Caki2 (cell line): ENCODE measurements at places on chromosomes 12 and 14. TPM values are rescaled to one million over a fixed set of nuclear protein-coding genes. Genes with fewer than 3 reads are reported as not detected.

DNA sequence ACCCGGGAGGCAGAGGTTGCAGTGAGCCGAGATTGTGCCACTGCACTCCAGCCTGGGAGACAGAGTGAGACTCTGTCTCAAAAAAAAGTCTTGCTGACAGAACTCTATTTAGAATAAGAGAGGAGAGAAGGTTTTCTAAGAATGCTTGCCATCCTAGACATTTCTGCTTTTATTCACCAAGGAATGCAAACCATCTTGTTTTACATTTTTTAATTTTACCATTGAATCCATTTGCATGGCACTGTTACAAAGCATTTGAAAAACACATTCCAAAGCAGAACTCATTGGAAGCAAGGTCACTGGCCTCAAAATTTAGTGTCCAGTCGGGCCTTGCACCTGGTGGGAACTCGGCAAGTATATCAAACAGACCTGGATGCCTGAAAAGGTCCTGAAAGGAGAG lies 44.2 kb upstream of the RASSF3 start:
- DNase-seq: no peak

GRCh38 chr12:92608151-92609091 lies 94.4 kb upstream of the PLEKHG7 start:
- DNase-seq: peak; percentile 72

DNA sequence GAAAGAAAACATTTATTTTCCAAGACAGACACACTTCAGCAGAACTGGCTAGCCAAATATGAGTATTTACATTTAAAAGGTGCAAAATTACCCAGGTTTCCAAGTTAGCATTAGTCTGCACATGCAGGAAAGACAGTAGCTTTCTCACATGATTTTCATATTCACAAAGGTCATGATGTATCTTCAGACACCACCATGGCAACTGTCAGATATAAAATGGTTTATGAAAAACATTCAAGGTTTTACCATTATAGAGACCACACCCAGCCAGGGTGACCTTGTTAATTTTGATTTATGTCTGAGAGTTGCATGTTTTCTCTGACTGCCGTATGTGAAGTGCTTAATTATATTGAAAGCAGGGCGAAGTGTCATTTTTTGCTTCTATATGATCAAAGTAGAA lies 91.2 kb downstream of the GXYLT1 start:
- DNase-seq: no peak

The INSM2 gene
- total RNA-seq: not detected in 2 replicates

DNA sequence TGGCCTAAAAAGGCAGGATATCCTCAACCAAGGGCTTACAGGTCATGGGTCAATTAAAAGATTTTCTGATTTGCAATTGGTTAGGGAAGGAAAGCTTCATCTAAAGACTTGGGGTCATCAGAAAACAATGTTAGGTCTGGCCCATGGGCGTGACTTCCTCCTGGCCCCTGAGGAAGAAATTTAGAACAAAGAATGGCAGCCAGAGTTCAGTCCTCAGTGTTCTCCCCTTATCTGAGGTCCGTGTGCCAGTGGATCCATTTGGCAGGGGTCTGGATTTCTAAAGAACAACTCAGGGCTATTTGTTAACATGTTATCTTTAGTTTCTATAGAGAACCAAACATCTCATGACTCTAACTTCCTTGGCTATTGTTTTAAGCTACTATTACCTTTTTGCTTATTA lies 27.8 kb upstream of the NFYB start:
- DNase-seq: no peak

DNA sequence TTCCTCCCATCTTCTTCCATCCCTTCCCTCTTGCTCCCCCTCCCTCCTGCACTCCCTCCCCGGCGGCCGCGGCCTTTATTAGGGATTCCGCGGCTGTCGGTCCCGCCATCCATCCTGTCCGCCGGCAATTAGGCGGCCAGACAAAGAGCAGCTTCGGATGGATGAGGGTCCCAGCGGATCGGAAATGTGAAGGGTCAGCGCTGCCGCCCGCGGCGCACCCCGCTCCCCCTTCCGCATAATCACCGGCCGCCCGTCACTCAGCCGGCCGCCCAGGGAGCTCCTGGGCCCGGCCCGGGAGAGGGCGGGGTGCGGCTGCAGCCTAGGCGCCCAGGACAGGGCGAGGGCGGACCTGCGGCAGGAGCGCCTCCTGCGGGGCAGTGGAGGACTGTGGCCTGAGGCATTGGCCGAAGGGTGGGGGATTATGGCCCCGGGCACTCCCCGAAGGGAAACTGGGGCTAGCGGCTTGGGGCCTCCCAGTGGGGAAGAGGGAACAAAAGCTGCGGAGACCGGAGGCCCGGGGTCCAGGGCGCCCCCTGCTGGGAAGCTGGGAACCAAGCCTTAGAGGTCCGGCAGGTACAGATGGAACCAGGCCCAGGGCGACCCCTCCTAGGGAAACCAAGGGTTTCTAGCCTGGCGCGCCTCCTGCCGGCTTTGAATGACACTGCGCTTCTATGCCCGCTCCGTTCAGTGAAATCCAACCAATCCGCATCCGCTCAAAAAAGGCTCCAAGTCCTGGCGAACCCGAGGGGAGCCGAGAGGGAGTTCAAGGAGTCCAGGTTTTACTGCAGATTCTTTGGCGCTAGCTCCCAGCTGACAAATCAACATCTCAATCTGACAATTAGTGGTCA lies 4.4 kb upstream of the DNAJC22 start:
- no peak for DNase-seq

The FAM222A gene
- total RNA-seq: 0.41 and 3.1 TPM in 2 replicates

The KRT6A gene
- total RNA-seq: not detected in 2 replicates

DNA sequence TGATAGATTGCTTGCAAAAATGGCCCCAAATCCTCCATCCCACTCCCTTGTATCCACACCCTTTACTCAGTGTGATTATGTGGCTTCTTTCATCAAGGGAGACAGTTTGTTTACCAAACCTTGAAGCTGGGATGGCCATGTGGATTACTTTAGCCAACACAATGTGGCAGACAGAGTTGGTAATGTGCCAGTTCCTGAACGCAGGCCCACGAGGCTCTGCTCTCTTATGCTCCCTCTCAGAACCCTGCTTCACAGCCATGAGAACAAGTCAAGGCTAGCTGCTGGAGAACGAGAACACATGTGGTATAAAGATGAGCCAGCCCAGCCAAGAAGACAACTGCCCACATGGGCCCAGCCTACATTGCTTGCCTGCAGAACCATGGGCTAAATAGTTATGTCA lies 162.3 kb downstream of the NDUFA12 start:
- DNase-seq: no peak

- no peak for DNase-seq
These were observed 10.8 kb downstream of the TSPAN9 start for GRCh38 chr12:3087758-3088650.

DNA sequence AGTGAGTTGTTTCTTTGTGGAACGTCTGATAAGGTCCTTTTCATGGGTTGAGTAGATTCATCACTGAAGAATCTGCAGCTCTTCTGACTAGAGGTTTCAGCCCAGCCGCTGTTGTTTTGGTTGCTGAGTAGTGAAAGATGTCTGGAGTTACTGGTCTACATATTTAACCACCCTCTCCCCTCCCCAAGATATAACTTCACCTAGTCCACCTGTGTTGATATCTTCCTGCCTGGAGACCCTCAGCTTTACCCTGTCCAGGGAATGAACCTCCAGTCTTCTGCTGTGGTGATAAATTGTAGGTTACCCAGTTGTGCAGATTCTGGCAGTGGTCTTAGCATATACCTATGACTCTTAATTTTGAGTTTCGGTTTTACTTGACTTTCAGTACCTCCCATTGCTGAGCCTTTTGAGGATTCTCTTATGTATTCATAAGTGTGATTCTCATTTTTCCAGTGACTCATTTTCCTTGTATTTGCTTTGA lies 62.9 kb downstream of the CCDC91 start:
- no peak for DNase-seq

The CIDEB gene
- total RNA-seq: 1.0 and 6.8 TPM in 2 replicates

The EPS8 gene
- total RNA-seq: 75.6 and 133 TPM in 2 replicates

The ALG10 gene
- total RNA-seq: 1.5 and 5.7 TPM in 2 replicates

DNA sequence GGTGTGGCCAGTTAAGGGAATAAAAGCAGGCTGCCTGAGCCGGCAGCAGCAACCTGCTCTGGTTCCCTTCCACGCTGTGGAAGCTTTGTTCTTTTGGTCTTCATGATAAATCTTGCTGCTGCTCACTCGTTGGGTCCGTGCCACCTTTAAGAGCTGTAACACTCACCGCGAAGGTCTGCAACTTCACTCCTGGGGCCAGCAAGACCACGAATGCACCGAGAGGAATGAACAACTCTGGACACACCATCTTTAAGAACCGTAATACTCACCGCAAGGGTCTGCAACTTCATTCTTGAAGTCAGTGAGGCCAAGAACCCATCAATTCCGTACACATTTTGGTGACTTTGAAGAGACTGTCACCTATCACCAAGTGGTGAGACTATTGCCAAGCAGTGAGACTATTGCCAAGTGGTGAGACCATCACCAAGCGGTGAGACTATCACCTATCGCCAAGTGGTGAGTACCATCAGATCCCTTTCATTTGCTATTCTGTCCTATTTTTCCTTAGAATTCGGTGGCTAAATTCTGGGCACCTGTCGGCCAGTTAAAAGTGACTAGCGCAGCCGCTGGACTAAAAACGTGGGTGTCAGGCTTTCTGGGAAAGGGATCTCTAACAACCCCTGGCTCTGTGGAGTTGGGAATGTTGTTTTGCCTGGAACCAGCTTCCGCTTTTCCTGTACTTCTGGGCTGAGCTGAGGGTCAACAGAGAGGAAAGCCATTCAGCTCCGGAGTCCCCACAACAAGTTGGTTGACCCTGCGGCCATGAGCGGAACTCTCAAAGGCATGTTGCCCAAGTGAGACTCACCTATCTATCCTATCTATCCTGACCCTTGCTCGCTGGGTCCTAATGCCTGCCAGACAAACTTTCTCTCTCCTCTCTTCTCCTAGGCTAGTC lies at the start of gene DHRS2:
TSS of gene DHRS2 (plus strand) at position 48 of the 895 bp plus-strand sequence. CDS start 2,501 bp downstream, outside the sequence.
- no peak for DNase-seq

The PUS7L gene
- 8.7 and 18.3 TPM in 2 replicates for total RNA-seq

- DNase-seq: no peak
These were observed 18.7 kb upstream of the EPYC start for GRCh38 chr12:91023326-91024004.

The TMEM179 gene
- total RNA-seq: 3.1 and 8.1 TPM in 2 replicates

The IL31 gene
- total RNA-seq: not detected in 2 replicates

GRCh38 chr12:93080452-93080851 lies 151.4 kb upstream of the EEA1 start:
- no peak for DNase-seq

- DNase-seq: no peak
These were observed 30.5 kb downstream of the FZD10 start for GRCh38 chr12:130192642-130193345.

DNA sequence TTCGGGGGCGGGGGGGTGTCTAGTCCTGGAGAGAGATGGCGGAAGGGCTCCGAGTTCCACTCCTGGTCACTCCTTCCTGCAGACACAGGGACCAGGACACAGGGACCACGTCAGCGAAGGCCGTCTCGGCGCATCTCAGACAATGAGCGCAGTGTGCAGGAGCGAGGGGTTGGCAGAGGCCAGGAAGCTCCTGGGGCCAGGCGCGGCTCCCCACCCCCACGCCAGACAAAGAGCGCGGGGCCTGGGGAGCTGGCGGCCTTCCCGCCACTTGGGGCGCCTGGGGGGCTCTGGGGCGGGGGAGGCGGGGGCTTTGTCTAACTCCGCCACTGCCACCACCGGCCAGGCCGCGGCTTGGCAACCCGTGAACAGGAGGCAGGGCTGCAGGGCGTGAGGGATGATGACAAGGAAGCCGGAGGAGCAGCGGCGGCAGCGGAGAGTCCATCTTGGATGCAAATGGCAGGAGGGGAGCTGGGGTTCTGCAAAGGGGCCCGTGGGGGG lies 2.2 kb downstream of the CDK2AP1 start:
- no peak for DNase-seq

The TAS2R46 gene
- total RNA-seq: not detected in 2 replicates

The FLVCR2 gene
- total RNA-seq: 2.9 and 7.0 TPM in 2 replicates

- no peak for DNase-seq
These were observed 158.8 kb downstream of the KCNH5 start for GRCh38 chr14:62886461-62886860.

DNA sequence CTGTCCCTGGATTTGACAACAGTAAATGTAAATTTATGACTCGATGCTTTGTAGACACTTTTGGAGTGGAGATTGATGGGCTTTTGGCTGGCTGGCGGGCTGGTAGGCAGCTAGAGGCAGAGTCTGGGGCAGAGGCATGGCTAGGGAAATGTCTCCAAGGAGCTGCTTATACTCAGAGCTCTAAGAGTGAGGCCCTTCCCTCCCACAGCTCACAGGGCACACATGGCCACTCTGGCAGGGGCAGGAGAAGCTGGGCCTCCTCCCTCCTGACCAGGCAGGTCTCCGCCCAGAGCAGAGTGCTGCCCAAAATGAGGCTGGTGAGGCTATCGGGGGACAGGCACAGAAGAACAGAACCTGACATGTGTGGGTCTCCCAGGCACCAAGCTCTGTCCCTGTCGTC lies 67.5 kb downstream of the GALNT16 start:
- DNase-seq: no peak

GRCh38 chr12:19482036-19482435 lies 42.7 kb downstream of the AEBP2 start:
- no peak for DNase-seq

- no peak for DNase-seq
These were observed 68.9 kb downstream of the ZNF641 start for GRCh38 chr12:48281811-48282210.

DNA sequence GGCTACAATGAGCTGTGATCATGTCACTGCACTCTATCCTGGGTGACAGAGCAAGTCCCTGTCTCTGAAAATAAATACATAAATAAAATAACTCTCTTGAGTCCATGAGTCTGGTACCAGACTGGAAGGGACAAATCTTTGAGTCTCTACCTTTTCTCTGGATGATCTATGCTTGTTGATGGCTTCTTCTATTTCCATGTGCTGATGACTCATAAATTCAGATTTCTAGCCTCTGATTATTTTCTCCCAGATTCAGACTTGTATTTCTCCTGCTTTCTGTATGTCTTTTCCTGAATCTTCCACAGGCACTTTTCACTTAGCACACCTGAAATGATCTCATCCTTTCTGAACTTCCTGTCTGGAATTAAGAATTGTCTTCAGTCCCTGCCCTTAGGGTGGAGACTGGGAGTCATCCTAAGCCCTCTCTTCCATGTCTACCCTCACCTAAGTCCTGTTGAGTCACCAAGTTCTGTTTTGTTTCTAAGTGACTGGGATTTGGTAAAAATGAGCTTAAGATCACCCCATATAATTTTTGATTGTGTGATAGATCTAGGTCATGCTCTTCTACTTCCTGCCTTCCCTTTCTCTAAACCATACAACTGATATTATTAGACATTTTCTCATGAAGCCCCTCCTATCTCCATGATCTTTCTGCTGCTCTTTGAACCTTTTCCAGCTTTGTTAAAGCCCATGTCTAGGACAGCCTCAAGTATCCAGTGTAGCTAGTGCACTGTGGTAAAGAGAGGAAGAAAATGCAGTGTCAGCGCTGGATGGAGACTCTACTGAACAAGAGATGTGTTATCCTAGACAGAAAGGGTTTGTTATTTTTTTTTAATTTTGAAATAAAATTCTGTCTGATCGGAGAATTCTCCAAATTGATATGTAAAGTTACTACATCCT lies 13.1 kb downstream of the AKAP6 start:
- no peak for DNase-seq

GRCh38 chr12:132071040-132071810 lies 72.9 kb downstream of the DDX51 start:
- no peak for DNase-seq

The RFX4 gene
- not detected in 2 replicates for total RNA-seq

GRCh38 chr14:102922490-102923200 lies at the start of gene AMN:
Gene AMN, plus strand, starts transcription at chr14:102922663. Its CDS starts 26 bp downstream, at chr14:102922689.
- peak; percentile 16 for DNase-seq
